ENCODE measurements at places on chromosomes 7 and 10. TPM values are rescaled to one million over a fixed set of nuclear protein-coding genes. Genes with fewer than 3 reads are reported as not detected.

DNA sequence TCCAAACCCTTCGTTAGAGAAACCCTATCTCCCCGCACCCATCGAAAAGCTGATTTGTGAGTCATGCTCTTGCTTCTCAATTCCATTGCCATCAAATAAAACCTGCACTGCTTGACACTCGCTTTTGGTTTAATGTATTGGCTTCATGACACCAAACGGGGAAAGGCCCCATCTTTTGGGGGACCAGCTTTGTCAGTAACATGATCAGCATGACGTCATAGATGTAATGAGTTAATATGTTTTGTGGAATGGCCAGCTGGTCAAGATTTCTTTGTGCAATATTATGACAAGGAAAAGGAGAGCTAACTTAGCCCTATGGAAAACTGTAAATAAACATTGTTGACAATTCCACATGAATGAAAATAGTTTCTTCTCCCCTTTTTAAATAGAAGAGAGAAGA is 1260.5 kb upstream of the CELF2 start:
- no peak for DNase-seq

DNA sequence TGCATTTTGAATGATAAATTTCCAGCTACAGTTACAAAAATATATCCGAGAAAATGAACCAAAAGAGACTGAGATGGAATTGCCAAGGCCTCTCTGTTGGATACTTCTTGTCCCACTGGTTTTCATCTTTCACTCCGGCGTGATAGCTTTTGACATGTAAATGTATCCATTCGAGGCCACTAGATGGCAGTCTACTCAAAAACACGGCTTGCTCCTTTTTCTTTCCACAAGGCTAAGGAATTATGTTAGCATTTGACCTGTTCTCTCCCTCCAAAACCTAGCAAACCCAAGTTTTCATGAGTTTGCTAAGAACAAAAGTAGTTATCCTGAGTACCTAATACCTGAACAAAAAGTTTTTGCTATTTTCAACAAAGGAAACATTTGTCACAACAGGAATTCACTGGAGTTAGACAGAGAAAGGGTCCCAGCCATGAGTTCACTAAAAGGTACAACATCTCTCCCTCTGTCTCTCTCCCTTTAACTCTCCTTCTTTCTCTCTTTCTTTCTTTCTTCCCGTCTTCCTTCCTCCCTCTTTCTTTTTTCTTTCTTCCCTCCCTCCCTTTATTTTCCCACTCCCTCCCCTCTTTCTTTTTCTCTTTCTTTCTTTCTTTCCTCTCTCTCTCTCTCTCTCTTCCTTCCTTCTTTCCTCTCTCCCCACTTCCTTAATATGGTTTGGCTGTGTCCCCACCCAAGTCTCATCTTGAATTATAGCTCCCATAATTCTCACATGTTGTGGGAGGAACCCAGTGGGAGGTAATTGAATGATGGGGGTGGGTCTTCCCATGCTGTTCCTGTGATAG is 207.9 kb upstream of the MYO3A start:
- no peak for DNase-seq

The NPY4R2 gene
- total RNA-seq, result 0.16 TPM

- DNase-seq, result no peak
Observed at GRCh38 chr7:2066251-2066919, 166.4 kb downstream of the MAD1L1 start.

Data from urinary bladder (tissue), 4 donors.